NCI-H2081 (cell line): ENCODE measurements at places on chromosomes 12 and 14.

- DNase-seq: no peak
Observed at GRCh38 chr14:38929416-38929815, 173.6 kb downstream of the SEC23A start.

DNA sequence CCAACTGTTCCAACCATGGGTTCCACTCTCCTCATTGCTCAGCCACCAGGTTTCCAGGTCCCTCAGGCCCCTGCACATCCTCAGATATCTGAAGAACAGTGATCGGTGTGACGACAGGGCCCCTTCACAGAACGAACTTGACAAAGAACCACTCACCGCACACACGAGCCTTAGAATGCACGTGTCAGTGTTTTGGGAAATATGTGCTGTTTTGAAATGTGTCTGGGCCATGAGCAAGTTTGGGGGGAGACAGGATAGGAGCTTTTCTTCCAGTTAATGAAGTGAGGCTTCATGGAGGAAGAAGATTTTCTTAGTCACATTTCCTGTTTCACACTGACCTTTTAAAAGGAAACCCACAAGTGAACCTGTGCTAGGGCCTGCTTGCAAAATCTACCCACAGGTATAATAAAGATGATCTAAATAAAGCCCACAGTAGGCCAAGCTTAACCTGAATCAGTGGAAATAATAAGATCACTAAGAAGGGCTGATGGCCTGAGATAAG lies 58.6 kb downstream of the ZFP36L1 start:
- no peak for DNase-seq

DNA sequence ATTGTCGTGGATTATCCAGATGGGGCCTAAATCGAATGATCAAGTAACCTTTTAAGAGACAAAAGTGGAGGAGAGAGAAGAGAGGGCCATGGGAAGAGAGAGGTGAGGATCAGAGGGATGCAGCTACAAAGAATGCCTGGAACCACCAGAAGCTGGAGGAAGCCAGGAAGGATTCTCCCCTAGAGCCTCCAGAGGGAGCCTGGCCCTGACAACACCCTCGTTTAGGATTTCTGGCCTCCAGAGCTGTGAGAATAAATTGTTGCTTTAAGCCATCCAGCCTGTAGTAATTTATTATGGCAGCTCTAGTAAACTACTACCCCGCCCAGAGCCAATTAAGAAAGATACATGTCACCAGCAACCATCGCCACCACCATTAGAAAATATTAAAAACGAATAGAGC lies 46.2 kb upstream of the GSC start:
- DNase-seq: no peak

GRCh38 chr14:21384494-21384851 lies 654 bp upstream of the SUPT16H start:
- no peak for DNase-seq

- DNase-seq: no peak
Observed at GRCh38 chr12:19220852-19221466, 91.4 kb downstream of the PLEKHA5 start.

DNA sequence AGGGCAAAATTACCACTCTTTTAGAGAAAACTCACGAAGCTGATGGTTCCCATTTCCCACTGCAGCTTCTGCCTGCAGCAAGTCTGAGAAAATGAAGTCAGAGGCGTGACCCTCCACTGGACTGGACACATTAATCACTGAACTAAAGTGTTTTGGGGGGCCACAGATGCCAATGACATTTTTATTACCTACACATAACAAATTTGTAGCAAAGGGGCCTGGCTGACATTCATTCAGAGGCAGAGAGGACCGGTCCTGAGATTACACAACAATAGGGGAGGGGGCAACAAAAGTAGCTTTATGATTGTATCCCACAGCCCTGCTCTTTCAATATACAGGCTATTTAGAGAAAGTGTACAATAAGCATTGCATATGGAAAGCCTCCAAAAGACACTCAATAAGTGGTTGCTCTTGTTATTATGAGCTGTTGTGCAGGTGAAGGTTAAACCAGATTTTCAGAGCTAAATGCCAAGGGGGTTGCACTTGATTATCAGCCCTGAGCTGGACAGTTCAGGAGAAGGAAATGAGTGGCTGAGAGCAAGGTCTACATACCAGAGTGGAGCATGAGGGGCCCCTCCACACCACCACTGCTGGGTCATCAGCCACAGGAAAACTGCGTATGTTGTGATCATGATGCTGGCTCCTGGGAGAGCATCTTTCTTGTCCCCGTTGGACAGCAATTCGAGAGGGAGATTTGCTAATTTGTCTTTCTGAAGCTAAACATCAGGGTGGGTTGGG lies 41.5 kb upstream of the CCDC60 start:
- no peak for DNase-seq

- DNase-seq: no peak
Observed at GRCh38 chr12:54565986-54566544, 16.7 kb downstream of the PDE1B start.

GRCh38 chr12:12724421-12725085 lies 7.4 kb downstream of the CDKN1B start:
- DNase-seq: no peak

DNA sequence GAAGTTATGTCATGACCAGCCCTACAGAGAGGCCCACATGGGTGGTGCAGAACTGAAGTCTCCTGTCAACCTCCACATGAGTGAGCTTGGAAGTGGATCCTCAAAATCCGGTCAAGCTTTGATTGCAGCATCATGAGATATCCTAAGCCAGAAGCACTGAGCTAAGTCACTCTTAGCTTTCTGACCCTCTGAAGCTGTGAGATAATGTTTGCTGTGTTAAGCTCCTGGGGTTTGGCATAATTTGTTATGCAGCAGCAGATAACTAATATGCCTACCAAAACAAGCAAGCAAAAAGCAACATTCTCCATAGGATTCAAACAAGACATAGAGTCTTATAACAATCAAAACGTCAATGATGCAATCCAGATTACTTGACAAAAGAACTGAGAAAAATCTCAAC lies 87.6 kb upstream of the GRIN2B start:
- DNase-seq: no peak

GRCh38 chr12:120961604-120962531 lies 16.5 kb upstream of the HNF1A start:
- DNase-seq: no peak

- DNase-seq: no peak
Observed at GRCh38 chr12:22812531-22812930, 187.6 kb downstream of the ETNK1 start.

DNA sequence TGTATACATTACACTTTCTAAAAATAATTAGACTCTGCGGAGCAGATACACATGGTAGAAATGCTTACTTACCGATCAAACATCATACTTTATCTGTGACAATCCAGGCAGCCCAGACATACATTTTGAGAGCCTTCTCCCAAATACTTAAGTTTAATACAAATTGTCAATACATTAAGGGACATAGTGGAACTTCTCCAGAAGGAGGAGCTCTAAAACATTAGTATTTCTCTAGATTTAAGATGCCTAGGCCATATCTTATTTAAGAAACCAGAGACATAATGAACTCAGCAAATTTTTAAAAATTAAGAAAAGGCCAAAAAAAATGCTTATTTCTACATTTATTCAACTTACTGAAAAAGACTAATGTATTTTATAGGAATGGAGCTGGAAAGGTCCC lies 16.1 kb downstream of the ACSM4 start:
- DNase-seq: no peak

DNA sequence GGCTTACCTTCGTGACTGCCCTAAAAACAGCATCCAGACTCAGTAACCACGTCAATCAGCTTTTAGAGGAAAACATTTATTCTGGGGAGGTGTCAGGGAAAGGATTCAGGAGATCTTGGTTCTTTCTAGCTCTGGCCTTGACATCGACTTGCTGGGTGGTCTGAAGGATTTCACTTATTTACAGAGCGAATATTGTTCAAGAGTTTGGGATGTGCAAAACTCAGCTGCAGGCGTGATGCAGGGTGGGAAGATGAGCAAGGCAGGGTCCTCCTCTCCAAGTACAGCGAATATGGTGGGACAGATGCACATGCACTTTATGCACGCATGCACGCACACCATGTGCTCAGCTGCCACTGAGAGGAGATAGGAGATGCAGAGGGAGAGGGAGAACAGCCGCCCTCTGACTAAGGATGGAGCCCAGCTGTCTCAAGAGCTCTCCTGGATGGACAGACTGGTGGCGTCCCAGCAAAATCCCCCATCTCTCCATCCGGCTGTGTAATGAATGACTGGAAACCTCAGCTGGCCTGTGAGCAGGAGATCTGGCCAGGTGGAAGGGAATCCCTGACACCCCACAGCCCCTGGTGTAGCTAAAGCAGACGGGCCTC lies 24.4 kb upstream of the BDKRB1 start:
- no peak for DNase-seq

DNA sequence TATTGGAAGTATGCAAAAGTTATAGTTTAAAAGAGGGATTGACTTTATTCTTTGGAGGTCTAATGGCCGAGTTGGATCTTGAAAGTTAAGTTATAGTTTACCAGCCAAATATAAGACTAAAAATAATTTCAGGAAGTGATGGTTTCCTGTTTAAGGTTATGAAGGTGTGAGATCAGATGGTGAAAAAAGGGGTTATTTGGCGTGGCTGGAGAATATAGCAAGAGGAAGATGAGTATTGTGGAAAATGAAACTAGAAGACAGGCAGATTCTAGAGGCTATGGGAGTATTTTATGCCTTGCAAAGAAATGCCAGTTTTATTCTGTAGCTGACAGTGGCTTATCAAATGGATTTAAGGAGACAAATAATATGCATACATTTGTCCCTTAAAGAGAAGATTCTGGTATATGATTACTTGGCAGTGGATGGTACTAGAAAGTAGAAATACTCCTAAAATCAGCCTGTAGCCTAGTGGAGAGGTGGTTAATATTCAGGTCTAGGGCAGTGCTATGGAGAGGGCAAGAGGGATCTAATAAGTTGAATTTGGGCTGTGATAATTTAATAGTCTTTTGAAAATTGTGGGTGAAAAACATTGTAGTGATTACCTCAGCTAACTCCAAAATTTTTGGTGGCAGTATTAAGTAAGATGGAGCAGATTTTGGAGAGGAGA lies 1091.8 kb upstream of the ATXN7L3B start:
- DNase-seq: no peak

DNA sequence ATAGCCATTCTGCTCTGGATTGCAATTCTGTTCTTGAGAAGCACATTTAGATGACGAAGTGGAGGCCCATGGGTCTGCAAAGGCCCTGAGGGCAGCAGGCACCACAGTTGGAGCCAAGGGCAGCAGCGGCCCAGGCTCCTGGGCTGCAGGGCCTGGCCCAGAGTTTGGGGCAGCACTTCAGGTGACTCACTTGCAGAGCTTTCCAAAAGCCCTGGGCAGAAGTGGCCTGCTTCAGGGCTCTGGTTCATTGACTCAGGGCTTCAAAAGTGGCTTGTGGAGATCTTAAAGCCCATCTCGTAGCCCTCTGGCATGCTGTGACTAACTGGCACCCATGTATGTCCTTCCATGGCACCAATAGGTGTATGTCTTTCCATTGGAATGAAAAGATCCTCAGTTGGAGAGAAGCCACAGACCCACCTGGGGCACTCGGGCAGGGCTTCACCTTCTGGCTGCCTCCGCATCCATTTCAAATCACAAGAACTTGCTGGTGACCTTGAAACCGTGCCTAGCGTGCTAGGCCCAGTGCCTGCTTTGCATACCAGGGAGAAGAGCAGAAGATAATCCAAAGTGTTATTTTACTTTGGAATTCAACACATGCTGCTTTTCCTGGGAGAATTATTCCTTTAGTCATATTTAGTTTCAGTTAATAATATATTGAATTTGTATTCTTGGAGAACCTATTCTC lies 106.7 kb downstream of the PRMT8 start:
- DNase-seq: no peak

DNA sequence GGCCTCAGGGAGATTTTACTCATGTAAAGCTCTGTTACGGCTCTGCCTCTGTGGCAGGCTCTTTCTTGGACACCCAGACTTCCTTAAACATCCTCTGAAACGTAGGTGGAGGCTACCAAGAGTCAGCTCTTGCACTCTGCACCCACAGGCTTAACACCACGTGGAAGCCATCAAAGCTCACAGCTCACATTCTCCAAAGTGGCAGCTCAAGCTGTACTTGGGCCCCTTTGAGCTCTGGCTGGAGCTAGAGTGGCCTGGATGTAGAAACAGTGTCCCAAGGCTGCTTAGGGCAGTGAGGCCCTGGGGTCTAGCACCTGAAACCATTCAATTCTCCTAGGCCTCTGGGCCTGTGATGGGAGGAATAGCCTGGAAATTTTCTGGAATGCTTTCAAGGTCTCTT lies 155.3 kb upstream of the CDKN3 start:
- DNase-seq: no peak

DNA sequence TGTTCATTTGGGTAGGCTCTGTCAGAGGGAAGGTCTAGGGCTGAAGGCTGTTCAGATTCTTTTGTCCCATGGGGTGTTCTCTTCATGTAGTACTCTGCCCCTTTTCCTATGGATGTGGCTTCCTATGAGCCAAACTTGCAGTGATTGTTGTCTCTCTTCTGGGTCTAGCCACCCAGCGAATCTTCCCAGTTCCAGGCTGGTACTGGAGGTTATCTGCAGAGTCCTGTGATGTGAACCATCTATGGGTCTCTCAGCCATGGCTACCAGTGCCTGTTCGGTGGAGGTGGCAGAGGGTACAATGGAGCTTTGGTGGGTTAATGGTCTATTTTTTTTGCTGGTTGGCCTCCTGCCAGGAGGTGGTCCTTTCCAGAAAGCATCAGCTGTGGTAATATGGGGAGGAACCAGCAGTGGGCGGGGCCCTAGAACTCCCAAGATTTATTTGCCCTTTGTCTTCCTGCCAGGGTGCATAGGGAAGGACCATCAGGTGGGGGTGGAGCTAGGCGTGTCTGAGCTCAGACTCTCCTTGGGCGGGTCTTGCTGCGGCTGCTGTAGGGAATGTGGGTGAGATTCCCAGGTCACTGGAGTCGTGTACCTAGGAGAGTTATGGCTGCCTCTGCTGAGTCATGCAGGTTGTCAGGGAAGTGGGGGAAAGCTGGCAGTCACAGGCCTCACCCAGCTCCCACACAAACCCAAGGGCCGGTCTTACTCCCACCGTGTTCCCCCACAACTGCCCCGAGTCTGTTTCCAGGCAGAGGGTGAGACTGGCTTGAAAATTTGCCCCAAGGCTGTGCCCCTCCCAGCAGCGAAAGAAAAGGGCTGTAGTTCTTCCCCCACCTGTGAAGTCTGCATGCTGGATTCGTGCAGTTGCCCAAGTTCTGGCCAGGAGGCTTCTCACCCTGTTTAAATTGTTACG lies 17.5 kb downstream of the MTRFR start:
- DNase-seq: peak; percentile 26

DNA sequence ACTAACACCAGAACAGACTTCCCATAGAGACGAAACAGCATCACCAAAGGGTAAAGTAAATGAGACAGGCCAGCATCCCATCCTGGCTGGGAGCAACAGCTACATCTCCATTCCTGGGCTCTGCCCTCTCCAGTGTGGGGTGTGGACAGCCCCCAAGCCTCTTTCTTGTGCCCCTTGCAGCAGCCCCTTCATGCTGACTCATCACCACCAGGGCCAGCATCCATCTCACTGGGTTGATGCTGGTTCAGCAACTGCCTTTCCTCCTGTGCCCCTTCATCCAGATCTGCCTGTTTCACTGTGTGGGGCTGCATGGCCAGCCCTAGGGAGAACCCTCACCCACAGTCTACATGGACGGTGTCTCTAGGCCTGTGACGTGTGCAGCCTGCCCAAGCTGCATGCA lies 569.1 kb upstream of the TBX3 start:
- DNase-seq: no peak
